ENCODE measurements at places on chromosomes 7 and 10.

- DNase-seq: no peak
These were observed 116.0 kb upstream of the ANTXRL start for GRCh38 chr10:46170789-46171188.

- DNase-seq: no peak
These were observed 122.6 kb downstream of the MYL10 start for GRCh38 chr7:101506531-101506930.

GRCh38 chr7:77327067-77327931 lies 88.8 kb downstream of the GSAP start:
- DNase-seq: no peak

- DNase-seq: no peak
These were observed 293.5 kb upstream of the IMMP2L start for GRCh38 chr7:111855842-111856227.

- DNase-seq: no peak
These were observed 248.4 kb downstream of the BMPER start for GRCh38 chr7:34153656-34154270.

DNA sequence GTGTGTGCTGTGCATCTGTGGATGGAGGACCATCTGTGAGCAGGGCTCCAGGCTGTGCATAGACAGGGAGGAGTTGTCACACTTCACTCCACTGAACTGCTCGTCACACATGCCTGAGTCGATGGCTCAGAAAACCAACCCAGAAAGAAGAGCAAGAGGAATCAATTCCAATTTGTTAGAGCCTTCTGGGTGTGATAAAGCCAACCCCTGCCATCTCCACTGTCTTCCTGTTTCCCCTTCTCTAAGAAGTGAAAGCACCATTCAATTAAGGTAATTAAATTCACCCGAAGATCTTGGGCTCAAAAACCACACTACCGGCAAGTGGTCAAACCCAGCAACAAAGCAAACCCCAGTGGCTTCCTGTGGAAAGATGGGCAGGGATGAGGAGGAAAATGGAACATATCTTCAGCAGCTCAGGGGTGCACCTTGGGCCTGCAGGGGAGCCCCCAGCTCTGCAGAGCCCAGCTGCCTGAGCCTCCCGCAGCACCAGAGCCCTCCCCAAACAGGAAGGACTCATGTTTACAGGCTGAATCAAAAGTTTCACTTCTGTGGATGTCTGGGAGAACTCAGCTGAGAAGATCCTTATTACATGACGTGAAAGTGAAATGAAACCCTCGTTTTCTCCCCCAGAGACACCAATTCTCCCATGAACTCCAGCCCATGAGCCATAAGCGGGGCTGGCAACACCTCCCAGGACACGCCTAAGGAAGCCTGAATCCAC lies 10.9 kb downstream of the C10orf71 start:
- no peak for DNase-seq

All from LoVo (cell line).